Kidney (tissue), 22 donors: ENCODE measurements at places on chromosomes 2 and 18. TPM values are rescaled to one million over a fixed set of nuclear protein-coding genes. Genes with fewer than 3 reads are reported as not detected.

The SLC40A1 gene
- 45.8 TPM for polyA plus RNA-seq

- DNase-seq: no peak
Observed at GRCh38 chr2:3193443-3194330, 183.9 kb downstream of the EIPR1 start.

- DNase-seq: no peak
Observed at GRCh38 chr18:55657572-55658331, 69.8 kb upstream of the TCF4 start.

The FAM124B gene
- polyA plus RNA-seq: 0.90 TPM

DNA sequence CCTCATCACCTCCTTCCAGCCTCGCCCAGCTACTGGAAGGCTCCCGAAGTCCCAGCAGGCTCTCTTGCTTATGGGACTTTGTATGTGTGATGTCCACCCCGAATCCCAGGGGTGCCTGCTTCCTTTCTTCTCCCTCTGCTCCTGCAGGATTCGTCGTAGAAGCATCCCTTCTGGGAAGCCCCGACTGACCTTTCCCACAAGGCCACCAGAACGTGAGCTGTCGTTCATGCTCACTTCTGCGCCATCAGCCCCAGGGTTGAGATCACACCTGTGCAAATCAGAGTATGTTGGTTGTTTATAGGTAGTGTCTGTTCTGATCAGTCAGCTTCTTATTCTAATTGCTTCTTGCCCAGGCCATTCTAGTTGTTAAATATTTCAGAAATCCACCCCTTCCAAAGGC lies 101.8 kb downstream of the HS1BP3 start:
- DNase-seq: no peak

The GKN2 gene
- polyA plus RNA-seq: not detected

- no peak for DNase-seq
Observed at GRCh38 chr2:207815254-207815653, 45.5 kb upstream of the FZD5 start.

- DNase-seq: no peak
Observed at GRCh38 chr2:174522553-174522952, 35.7 kb upstream of the GPR155 start.
